ENCODE measurements at places on chromosomes 5 and 9.

GRCh38 chr9:92378865-92379560 is 25.4 kb downstream of the OGN start:
- DNase-seq: no peak

DNA sequence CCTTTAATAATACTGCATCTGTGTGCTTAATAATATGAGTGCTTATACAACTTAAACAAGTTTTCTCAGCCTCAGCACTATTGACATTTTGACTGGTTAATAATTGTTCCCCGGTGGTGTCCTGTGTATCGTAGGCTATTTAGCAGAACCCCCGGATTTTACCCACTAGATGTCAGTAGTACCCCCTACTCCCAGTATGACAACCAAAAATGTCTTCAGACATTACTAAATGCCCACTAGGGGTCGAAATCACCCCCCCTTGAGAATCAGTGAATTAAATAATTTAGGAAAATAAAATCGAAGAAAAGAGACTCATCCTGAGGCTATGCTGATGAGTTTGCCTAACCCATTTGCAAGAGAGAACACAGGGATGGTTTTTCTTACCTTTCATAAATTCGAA is 166.3 kb downstream of the ATP10B start:
- peak; percentile 72 for DNase-seq

DNA sequence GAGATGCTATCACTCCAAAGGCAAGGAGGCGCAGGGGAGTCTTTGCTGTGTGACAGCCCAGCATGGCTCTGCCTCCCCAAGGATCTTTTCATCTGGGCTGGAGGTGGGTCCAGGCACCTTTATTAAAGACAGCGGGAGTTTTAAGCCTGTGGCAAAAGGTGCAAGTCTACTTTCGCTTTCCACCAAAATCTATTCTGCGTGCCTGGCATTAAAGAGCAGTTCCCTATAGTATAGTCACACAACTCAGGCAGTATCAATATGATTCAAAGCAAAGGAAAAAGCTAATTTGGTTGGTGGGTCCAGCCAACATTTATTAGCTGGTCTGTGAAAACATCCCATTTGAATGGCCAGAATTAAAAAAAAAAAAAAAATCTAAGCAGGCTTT is 398.7 kb downstream of the EBF1 start:
- no peak for DNase-seq

GRCh38 chr9:92711844-92712243 is 41.9 kb upstream of the IPPK start:
- peak; percentile 14 for DNase-seq

- DNase-seq: no peak
Observed at GRCh38 chr5:177103523-177104253, 17.0 kb downstream of the FGFR4 start.

- DNase-seq: no peak
Observed at GRCh38 chr9:109555215-109555614, 57.1 kb upstream of the PTPN3 start.

- DNase-seq: no peak
Observed at GRCh38 chr9:96279932-96280331, 22.0 kb downstream of the HSD17B3 start.

- DNase-seq: no peak
Observed at GRCh38 chr9:18114559-18115475, 359.1 kb upstream of the ADAMTSL1 start.

DNA sequence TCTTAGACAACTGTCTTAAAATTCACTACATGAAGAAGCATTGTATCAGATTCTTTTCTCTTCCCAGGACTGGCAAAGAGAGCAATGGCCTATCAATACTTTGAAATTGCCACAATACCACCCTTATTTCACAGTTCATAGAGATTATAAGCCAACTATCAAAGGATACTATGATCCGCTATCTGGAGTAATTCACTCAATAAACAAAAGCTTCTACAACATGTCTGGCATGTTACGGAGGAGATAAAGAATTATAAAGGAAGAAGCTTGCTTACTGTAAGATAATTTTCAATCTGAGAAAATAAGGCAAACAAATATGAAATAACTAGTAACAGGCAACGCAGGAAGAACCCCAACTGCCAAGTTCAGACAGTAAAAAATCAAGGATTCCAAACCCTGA is 114.8 kb downstream of the GNAQ start:
- DNase-seq: no peak

DNA sequence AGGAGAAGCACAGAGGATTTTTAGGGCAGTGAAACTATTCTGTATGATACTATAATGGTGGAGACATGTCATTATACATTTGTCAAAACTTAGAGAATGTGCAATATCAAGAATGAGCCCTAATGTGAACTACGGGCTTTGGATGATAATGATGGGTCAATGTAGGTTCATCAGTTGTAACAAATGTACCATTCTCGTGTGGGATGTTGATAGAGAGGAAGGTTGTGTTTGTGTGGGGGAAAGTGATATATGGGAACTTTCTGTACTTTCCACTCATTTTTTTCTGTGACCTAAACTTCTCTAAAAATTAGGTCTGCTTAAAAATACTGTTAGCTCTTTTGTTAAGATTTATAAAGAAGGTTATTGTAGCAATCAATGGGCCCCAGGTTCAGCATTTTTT is 138.9 kb downstream of the SPATA31D1 start:
- DNase-seq: no peak
